Mesothelial cell of epicardium (in vitro differentiated cells): ENCODE measurements at places on chromosomes 13 and 19. TPM values are rescaled to one million over a fixed set of nuclear protein-coding genes. Genes with fewer than 3 reads are reported as not detected.

DNA sequence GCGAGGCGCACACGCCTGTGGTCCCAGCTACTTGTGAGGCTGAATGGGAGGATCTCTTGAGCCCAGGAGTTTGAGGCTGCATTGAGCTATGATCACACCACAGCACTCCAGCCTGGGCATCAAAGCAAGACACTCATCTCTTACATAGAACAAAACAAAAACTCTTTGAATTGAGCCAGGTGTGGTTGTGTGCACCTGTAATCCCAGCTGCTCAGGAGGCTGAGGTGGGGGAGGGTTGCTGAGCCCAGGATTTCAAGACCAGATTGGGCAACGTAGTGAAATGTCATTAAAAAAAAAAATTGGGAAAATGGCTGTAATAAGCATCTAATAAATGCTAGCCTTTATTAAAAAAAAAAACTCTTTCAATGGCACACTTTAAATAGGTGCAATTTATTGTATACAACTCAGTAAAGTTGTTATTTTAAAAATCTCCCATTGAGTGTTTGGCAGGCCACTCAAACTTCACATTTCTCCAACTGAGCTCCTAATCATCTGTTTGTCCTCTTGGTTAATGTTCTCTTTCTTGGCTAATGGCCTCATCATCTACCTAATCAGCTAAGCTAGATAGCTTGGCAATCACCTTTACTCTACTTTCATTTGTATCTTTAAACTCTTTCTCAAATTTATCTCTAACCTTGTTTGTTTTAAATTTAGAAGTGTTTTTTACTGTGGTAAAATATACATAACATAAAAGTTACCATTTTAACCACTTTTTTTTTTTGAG lies 28.1 kb upstream of the HMGB1 start:
- H3K27ac ChIP-seq: no peak overlapping the region
- no peak overlapping the region for H3K4me3 ChIP-seq
- no peak for DNase-seq
- H3K27me3 ChIP-seq: no peaks in the 10 kb centered on the region
- no peaks in the 10 kb centered on the region for H3K4me1 ChIP-seq

GRCh38 chr13:60009300-60010253 lies 154.2 kb downstream of the DIAPH3 start:
- peaks cover 2% of the 10 kb centered on the region for H3K4me1 ChIP-seq
- H3K27ac ChIP-seq: no peak overlapping the region
- no peak overlapping the region for H3K4me3 ChIP-seq

- H3K27ac ChIP-seq: peak overlapping the region; percentile 60
- H3K4me1 ChIP-seq: peaks cover 8% of the 10 kb centered on the region
- no peak for DNase-seq
These were observed 475.7 kb downstream of the UQCRFS1 start for GRCh38 chr19:28737021-28737895.

- H3K36me3 ChIP-seq: no peaks in the 10 kb centered on the region
- H3K4me1 ChIP-seq: peaks cover 24% of the 10 kb centered on the region
- peak overlapping the region; percentile 74 for H3K27ac ChIP-seq
- no peak for DNase-seq
- H3K4me3 ChIP-seq: no peak overlapping the region
- no peaks in the 10 kb centered on the region for H3K27me3 ChIP-seq
These were observed 378.5 kb downstream of the LMO7 start for GRCh38 chr13:76014406-76015318.

GRCh38 chr13:23723471-23723870 lies 153.3 kb downstream of the TNFRSF19 start:
- no peaks in the 10 kb centered on the region for H3K36me3 ChIP-seq
- no peaks in the 10 kb centered on the region for H3K27me3 ChIP-seq
- H3K4me3 ChIP-seq: no peak overlapping the region
- H3K4me1 ChIP-seq: peaks cover 22% of the 10 kb centered on the region

DNA sequence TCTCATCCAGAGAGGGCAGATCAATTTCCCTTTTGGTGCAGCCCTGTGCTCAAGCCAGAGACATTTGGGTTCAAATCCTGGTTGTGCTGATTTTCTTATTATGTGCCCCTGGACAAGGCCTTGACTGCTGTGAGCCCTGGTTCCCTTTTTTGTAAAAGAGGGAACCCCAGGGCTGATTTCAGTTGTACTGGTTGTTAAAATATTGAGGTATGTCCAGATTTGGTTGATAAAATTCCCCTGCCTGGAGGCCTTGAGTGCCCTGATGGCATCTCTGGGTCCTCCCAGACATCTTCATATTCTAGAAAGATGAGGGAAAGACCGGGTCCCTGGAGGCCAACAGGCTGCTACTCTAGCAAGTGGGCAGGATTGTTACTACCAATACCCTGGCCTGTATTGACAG lies 14.4 kb upstream of the PLAUR start:
- no peak overlapping the region for H3K4me3 ChIP-seq
- peaks cover 5% of the 10 kb centered on the region for H3K4me1 ChIP-seq
- H3K27me3 ChIP-seq: peaks cover 3% of the 10 kb centered on the region
- DNase-seq: no peak
- no peak overlapping the region for H3K27ac ChIP-seq
- no peaks in the 10 kb centered on the region for H3K36me3 ChIP-seq

DNA sequence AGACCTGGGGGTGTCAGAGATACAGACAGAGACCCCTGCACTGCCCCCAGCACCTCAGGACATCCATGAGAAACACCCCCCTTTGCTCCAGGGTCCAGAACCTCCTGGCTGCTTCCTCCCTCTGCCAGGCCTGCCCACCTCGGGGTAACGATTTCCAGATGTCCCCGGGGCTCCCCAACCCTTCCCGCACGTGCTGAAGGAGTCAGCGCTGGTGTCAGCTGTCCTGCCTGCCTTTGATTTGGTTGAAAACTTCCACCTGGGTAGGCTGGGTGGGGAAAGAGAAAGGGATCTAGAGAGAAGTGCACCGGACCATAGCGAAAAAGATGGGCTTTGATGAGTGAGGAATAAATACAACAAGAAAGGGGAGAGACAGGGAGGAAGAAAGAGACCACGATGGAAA lies 1.5 kb upstream of the CGB7 start:
- H3K36me3 ChIP-seq: peaks cover 4% of the 10 kb centered on the region
- no peak overlapping the region for H3K27ac ChIP-seq
- H3K4me3 ChIP-seq: no peak overlapping the region
- peaks cover 25% of the 10 kb centered on the region for H3K27me3 ChIP-seq

GRCh38 chr19:23160766-23161165 lies 43.9 kb downstream of the ZNF730 start:
- no peak overlapping the region for H3K4me3 ChIP-seq
- no peak for DNase-seq
- no peaks in the 10 kb centered on the region for H3K27me3 ChIP-seq
- no peak overlapping the region for H3K27ac ChIP-seq

DNA sequence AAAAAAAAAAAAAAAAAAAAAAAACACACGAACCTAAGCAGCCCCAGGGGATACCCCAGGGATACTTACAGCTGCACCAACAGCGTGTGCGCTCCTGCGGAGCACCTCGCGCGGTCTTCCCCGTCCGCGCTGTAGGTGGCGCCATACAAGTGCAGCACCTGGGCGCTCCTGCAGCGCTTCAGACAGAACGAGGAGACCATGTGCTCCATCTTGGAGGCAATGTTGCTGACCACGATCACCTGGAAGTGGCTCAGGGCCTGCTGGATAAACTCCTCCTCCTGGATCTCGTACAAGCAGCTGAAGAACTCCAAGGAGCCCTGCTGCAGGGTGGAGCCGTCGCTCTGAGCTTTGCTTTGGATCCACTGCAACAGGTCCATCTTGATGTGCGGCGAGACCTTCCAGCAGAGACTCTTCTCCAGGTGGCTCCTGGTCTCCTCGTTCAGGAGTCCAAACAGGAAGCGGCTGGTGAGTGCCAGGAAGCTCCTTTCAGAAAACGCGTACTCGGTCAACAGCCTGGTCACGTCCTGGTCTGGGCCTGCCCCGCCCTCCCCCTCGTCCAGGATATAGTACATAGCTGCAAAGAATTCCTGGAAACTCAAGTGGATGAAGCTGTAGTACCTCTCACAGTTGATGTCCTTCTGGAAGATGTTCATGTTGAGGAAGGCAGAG lies 14.5 kb downstream of the NLRP12 start:
- H3K4me3 ChIP-seq: no peak overlapping the region
- H3K27me3 ChIP-seq: no peaks in the 10 kb centered on the region
- H3K27ac ChIP-seq: no peak overlapping the region

GRCh38 chr19:1852581-1853128 lies 4.4 kb upstream of the REXO1 start:
- no peak overlapping the region for H3K27ac ChIP-seq
- H3K4me3 ChIP-seq: no peak overlapping the region
- no peak for DNase-seq
- H3K36me3 ChIP-seq: no peaks in the 10 kb centered on the region

- no peaks in the 10 kb centered on the region for H3K36me3 ChIP-seq
- DNase-seq: no peak
- H3K4me1 ChIP-seq: no peaks in the 10 kb centered on the region
- no peaks in the 10 kb centered on the region for H3K27me3 ChIP-seq
- no peak overlapping the region for H3K4me3 ChIP-seq
These were observed 669.3 kb downstream of the LIG4 start for GRCh38 chr13:107545946-107546502.

DNA sequence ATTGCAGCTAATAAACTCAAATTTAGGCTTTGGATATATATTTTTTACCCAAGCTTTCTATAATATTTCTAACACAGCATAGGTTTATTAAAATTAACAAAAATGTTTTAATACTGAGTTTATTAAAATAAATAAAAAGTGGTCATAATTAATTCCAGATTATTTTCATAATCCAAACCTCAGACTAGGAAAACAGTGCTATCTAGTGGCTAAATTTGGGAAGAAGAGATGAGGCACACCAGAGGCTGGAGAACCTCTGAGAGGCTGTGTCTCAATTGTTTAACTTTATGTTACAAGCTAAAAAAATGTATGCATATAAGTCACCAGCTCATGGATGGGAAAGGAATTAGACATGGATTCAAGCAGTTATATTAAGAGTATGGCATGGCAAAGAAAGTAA lies 392.5 kb downstream of the DIAPH3 start:
- peaks cover 76% of the 10 kb centered on the region for H3K4me1 ChIP-seq
- H3K36me3 ChIP-seq: no peaks in the 10 kb centered on the region
- no peak overlapping the region for H3K4me3 ChIP-seq
- no peaks in the 10 kb centered on the region for H3K27me3 ChIP-seq
- DNase-seq: no peak

DNA sequence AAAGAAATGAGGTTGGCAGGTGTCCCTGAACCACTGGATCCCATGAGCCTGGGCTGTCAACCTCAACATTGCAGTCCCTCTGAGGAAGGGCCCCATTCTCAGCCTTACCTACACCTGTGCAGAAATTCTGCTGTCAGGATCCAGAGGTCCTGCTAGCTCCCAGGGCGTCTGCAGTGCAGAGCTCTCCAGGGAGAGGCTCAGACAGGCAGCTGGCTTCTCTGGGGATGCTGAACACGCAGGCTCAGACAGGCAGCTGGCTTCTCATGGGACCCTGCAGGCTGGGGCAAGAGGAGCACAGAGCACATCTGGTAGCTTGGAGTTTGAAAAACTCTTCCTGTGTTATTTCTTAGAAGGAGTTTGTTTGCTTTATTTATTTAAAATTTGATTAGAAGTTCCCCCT lies 50.9 kb downstream of the TMEM255B start:
- H3K27ac ChIP-seq: no peak overlapping the region
- peaks cover 10% of the 10 kb centered on the region for H3K4me1 ChIP-seq
- H3K27me3 ChIP-seq: no peaks in the 10 kb centered on the region
- H3K4me3 ChIP-seq: no peak overlapping the region
- DNase-seq: no peak

DNA sequence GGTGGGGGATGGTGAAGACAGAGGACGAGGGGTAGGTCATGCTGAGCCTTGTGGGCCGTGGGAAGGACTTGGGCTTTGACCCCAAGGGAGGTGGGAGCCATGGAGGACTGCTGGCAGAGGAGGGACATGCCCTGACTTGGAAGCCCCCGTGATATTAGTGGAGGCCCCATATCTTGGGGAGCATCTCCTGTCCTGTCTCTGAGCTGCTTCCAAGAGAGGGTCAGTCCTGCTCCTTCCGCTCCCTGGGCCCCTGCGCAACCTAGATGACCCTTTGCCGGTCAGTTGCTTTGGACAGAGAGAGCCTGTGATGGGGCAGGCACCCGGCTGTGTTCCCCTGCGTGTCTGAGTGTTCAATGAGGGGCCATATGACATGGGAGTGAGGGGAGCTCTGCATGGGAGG lies 5.2 kb downstream of the TLE6 start:
- H3K4me1 ChIP-seq: peaks cover 42% of the 10 kb centered on the region
- H3K27me3 ChIP-seq: peaks cover 2% of the 10 kb centered on the region
- no peak overlapping the region for H3K27ac ChIP-seq
- no peak for DNase-seq
- H3K4me3 ChIP-seq: no peak overlapping the region
- H3K36me3 ChIP-seq: no peaks in the 10 kb centered on the region

DNA sequence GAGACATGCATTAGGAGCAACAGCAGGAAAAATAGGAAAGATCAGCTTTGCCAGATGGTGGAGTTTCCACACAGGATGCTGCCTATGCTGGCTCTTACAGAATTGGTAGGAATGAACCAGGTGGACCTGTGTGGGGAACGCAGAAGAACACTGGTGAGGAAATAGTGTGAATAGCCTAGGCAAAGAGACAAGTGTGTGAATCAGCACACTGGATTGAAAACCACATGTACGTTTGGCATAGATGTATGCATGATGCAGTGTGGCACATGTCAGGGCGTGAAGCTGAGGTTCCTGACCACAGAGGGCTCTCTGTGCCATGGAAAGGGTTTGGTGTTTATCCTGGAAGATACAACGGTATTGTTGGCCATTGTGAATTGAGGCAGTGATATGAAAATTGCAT lies 156.5 kb upstream of the SLC10A2 start:
- no peaks in the 10 kb centered on the region for H3K27me3 ChIP-seq
- DNase-seq: no peak
- H3K4me3 ChIP-seq: no peak overlapping the region
- H3K36me3 ChIP-seq: no peaks in the 10 kb centered on the region
- H3K27ac ChIP-seq: no peak overlapping the region

Gene MUC16
- total RNA-seq: 0.60 to 1.1 TPM (median 0.66 TPM) in 3 replicates

Gene PPP2R1A
- 308 to 331 TPM (median 314 TPM) in 3 replicates for total RNA-seq

Gene MIA
- 1.2 to 2.7 TPM (median 1.4 TPM) in 3 replicates for total RNA-seq

Gene FUT2
- total RNA-seq: 0.20 TPM in 1 of 3 replicates, not detected in the others

Gene CYP4F3
- not detected in 3 replicates for total RNA-seq

Gene CPB2
- not detected in 3 replicates for total RNA-seq

Gene GRAMD1A
- total RNA-seq: 123 to 130 TPM (median 129 TPM) in 3 replicates

Gene PIK3R2
- total RNA-seq: 90.4 to 95.5 TPM (median 94.7 TPM) in 3 replicates

Gene CLEC11A
- total RNA-seq: 33.0 to 34.4 TPM (median 33.6 TPM) in 3 replicates
